GM04504 (cell line): ENCODE measurements at places on chromosomes 4 and X.

DNA sequence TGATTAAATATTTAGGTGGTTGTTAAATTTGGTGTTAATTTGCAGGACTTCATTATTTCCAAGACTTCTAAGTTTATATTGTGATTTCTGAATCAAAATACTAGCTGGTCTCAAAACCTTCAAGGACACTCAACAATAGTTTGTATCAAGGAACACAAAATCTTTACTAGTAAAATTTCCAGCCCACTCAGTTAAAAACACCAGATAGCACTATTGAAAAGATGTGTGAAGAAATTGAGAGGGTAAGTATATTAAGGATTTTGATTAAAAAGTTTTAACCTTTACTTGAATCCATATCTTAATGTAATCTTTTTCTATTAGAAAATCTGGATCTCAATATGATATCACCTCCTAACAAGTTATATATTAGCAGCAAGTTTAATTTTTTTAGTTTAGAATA lies 89.3 kb upstream of the UGT8 start:
- no peak for DNase-seq

DNA sequence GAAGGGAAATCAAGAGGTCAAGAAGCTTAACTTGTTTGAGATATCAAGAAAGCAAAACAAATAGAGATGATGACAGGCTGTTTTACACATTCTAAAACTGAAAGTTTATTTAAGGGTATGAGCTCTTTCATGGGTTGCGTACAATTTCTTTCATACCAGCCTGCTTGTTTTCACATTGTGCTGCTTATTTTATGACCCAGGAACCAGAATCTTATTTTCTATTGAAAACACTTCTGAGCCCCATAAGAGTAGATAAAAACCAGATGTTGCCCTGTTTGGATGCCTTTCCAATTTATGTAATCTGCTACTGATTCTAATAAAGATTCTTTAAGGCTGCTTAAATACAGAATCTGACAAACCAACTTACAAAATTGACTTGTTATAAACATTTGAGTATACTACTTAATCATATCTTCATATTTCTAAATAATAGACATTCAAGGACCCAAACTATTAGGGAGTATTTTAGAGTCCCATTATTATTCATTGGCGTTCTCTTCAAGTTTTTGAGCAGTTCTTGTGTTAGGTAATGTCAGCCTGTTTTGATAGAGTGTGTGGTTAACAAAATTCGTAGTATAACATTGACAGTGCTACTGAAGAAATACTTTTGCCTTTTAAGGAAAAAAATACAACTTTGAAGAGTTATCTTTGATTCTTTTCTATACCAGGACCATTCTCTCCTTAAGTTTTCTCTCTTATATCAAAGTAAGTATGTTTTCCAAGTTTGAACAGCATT lies 74.4 kb downstream of the PDLIM5 start:
- DNase-seq, result peak; percentile 40

DNA sequence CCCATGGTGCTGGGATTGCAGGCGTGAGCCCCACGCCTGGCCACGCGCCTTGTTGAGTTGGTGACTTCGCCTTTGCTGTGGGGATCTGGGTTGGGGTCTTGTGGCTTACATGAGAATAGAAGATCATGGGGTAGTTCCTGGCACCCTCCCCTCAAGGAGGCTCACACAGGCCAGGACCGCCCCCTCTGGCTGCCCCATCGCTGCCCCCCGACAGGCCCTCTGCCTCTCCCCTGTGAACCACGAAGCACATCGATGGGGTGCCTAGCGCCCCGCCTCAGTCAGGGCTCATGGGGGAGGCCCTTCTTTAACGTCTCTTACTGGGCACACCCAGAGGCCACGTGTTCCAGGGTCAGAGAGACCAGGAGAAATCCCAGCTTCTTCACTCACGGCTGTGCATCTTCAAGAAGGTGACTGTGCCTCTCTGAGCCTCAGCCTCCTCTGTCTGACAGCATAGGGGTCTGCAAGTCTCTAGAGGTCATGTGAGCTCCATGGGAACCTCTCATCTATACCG lies 23.6 kb upstream of the SPON2 start:
- DNase-seq, result no peak

GRCh38 chrX:10949541-10949940 lies 161.6 kb upstream of the HCCS start:
- DNase-seq, result no peak
